Stimulated activated CD8-positive, alpha-beta memory T cell treated with anti-CD3 and anti-CD28 coated beads, Interleukin-4, amount 100 ng/mL, for 4 hours (primary cell): ENCODE measurements at places on chromosomes 1 and 21.

- no peak for DNase-seq
Observed at GRCh38 chr1:30764939-30765555, 7.5 kb upstream of the LAPTM5 start.

DNA sequence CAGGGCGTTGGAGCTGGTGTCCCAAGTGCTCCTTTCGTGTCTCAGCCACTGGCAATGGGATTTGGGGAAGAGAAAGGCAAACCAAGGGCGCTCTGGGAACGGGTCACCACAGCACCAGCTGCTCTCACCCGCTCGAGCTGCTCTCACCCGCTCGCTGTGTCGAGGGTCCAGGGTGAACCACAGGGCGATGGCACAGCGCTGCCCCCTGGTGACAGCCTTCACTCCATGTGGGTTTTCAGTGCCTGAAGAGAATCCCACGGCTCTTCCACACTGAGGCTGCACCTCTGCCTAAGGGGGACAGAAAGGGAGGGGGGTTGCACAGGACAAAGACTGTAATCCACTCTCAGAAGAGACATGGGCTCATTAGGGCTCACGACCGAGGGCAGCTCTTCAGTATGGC, 7.1 kb upstream of the CLDN19 start:
- peak; percentile 25 for DNase-seq

GRCh38 chr1:152444045-152444444, 30.0 kb upstream of the CRNN start:
- no peak for DNase-seq

GRCh38 chr1:244896550-244896949, 32.2 kb upstream of the HNRNPU start:
- no peak for DNase-seq

GRCh38 chr21:37758982-37759381, 157.3 kb downstream of the KCNJ6 start:
- DNase-seq: no peak

GRCh38 chr1:205279986-205280385, 41.6 kb downstream of the NUAK2 start:
- no peak for DNase-seq

- no peak for DNase-seq
Observed at GRCh38 chr1:238606896-238607295, 716.2 kb upstream of the ZP4 start.

GRCh38 chr1:215768303-215768702, 201.2 kb downstream of the KCTD3 start:
- DNase-seq: no peak

DNA sequence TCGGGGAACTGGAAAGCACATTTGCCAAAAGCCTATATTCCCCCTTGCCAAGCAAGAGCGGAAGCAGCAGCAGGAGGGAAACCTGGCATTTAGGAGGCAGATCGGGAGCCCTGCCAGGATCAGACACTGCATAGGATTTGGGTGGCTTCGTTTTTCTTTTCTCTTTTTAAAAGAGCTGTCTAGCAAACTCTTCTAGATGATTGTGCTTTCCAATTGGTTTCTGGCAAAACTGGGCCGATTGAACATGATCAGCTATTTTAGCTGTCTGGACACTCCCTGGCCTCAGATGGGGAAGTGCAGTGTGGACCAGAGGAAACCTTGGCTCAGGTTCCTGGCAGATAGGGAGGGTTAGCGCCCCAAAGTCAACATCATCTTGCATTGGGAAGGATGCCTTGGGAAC, 414.0 kb upstream of the KAZN start:
- DNase-seq: no peak

DNA sequence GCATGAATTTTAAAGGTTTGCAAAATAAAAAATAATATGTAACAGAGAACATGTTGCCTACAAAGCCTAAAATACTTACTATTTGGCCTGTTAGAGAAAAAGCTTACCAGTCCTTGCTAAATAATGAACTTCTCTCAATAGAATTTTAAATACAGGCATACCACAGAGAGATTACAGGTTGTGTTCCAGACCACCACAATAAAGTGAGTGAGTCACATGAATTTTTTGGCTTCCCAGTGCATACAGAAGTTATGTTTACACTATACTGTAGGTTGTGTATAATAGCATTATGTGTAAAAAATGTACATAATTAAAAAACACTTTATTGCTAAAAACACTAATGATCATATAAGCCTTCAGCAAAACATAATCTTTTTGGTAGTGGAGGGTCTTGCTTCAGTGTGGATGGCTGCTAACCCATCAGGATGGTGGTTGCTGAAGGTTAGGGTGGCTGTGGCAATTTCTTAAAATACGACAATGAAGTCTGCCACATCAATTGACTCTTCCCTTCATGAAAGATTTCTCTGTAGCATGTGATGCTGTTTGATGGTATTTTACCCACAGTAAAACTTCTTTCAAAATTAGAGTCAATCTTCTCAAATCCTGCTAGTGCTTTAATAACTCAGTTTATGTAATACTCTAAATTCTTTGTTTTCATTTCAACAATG, 48.6 kb downstream of the SCYL3 start:
- DNase-seq: no peak

DNA sequence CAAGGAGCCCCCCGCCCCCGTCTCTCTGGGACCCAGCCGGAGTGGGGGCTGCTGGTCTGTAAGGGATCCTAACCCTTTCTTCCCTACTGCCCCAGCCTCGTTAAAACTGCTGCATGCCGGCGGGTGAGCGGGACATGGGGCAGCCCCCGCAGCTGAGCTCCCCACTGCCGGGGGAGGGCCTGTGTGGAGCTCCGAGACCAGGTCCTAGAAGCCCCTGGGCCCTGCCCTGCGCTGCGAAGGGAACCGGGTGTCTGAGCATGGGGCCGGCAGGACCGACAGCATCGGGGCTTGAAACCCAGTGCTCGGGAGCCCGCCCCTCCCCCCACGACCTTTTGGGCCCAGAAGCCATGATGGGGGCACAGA, 9.2 kb upstream of the COL6A1 start:
- DNase-seq: no peak

GRCh38 chr21:41250519-41250918, 66.1 kb upstream of the FAM3B start:
- DNase-seq: no peak

DNA sequence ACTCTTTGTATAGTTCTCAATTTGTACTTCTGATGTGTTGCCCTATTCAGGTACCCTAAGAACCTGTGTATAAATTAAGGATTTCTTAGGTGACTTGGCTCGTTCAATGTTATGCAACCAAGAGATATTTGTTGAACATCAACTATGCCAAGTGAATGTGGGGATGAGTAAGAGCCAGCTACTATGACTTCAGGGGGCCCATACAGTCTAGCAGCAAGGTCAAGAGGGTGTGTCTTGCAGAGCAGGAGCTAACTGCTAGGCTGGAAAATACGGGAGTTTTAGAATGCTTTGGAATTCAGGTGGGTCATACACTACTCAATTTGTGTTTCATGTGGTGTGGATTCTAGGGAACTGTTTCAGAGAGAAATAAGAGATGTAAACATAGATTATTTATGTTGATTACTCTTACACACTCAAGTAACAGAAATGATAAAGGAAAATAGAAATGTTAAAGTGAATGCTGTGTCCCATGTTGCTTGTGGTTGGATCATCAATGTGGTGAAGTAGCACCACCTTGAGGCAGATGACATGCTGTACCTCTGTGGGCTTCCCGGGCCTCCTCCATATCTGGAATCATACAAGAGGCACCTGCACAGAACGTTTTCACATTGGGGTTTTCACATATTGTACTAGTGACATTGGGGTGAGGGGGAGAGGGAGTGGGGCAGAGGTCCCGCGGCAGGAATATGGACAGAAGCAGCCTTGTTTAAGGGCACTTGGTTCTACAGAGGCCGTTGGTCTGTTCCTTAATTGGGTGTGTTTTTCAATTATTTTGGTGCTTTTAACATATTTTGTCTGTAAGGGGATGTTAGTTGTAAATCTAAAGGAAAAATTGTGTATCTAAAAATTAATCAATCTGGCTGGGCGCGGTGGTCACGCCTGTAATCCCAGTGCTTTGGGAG, 12.4 kb downstream of the ARPC5 start:
- DNase-seq: no peak

DNA sequence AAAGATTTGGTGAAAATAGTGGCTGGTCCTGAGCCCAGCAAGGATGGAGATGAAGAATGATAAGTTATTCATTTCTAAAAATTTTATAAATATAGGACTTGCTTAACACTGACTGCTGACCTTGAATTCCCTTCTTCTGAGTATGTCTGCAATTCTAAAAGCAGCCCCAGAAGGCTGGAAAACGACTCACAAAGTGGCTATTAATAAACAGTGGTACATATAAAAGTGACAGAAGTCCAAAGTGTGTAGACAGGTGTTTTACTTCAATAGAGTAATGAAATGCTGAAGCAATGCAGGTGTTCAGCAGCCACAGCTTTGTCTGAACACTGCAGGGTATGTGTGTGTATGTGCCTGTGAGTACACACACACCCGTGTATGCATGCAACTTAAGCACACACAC, 219.0 kb upstream of the NRIP1 start:
- no peak for DNase-seq

GRCh38 chr1:234539666-234540403, 60.9 kb upstream of the TARBP1 start:
- no peak for DNase-seq

GRCh38 chr1:39130325-39130724, 74.2 kb upstream of the MACF1 start:
- no peak for DNase-seq

DNA sequence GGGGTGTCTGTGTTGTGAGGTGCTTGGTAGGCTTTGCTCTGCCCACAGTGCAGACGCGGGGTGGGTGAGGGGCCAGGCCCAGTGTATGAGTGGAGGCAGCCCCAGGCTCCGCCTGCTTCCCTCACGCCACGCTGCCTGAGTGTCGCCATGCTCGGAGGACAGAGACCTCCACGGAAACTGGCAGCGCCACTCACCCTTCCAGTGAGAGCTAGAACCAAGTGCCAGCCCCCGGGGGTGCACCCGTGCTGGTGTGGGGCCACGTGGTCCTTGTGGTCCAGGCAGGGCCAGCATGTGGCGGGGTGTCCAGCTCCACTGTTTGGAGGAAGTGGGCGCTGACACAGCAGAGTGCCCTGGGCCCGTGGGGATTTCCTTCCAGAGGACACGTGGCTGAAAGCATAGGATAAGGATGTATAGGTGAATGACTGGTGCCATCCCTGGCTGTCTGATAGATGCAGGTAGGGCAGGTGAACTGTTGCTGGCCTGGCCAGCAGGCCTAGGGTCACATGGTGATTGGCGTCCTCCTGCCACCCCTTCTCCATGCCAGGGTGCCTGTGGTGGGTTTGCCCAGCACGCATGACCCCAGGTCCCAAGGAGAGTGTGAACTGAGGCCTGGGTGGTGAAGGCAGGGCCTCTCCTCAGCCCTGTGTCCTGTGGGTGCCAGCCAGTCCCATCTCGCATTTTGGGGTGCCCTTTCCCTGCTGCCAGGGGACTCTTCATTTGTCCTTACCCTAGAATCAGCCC, 3.8 kb downstream of the LRRC3 start:
- no peak for DNase-seq

DNA sequence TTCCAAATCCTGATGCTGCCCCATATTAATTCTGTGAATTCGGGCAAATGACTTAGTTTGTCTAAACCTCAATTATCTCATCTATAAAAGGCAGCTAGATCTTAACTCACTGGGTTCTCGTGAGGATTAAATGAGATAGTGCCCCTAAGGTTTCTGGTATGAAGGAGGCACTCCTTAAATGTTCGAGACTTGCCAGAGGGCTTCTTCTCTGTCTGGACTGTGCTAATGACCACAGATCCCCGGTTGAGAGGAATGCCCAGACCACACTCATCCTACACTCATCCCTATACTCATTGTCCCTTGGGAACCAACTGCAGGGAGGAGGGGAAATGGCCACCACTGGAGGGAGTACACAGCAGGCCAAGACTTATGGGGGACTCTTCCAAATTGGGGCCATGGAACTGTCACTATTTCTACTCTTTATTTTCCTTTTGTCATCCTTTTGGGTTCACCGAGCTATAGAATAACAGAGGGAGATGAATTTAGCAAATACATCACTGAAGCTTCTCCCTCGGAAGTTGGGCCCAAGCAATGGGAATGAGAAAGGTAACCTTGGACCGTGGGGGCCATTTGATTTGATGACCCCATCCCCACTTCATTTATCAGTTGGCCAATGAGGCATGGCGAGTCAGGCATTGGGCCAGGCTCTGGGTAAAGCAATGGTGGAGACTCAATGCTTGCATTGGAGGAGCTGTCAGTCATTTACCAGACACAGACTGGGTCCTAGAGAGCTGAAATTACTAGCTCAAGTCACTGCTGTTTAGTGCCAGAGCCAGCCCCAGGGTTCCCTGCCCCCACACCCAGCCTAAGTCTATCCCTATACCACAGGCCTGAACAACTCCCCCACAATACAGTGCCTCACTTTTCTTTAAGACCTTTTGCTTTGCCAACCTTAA, 5.1 kb downstream of the ATF3 start:
- DNase-seq: no peak

DNA sequence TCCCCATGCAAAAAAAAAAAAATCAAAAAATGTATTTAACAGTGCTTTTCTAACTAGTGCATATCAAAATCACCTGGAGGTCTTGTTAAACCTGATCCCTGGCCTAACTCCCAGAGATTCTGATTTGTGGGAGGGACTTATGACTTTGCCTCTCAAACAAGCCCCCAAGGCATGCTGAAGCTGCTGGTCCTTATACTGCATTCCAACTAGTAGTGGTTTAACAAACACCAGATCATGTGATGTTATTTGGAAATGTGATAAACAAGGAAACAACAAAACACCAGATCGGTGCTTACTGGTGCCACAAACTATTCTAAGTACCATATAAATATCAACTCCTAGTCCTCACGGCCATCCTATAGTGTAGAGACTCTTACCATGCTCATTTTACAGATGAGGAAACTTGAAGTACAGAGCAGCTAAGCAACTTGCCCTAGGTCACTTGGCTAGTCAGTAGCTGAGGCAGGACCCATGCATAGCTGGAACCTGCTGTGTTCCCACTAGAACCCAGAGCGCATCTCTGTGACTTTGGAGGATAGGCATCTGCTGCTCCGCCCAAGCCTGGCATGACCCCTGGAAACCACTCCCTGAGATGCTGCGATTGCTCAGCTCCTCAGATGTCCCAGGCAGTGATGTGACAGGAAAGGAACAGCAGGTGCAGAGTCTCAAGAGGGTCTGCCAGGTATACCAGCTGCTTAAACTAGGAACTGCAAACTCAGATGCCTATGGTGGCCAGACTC, 38.1 kb downstream of the SOX13 start:
- DNase-seq: no peak

GRCh38 chr1:93025572-93025971, 53.5 kb upstream of the MTF2 start:
- no peak for DNase-seq

DNA sequence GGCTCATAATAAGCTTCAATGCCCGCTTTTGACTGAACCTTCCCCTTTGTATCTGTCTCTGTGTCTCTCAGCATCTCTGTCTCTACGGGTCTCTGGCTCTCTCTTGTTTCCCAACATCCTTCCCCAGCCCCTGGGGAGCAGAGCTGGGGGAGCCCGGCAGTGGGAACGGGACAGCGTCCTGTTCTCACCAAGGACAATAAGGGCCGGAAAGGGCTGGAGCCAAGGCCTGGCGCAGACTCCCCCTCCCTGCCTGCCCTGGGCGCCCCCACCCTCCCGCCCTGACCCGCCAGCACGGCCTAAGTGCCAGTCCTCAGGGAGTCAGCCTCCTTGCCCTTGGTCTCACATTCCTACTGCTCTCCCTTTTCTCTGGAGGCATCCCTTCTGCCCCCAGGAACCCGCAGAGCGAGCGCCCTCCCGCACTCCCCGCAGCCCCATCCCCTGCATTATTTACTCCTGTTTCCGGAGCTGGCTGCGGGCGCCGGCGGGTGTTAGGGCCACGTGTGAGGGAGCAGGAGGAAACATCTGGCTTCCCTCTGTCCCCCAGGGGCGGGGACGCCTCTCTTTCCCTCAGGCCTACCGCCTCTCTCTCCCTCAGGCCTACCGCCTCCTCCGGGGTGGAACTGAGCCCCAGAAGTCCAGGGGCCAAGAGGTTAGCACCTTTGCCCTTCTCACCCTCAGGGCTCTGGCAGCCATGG, 6.5 kb downstream of the KRTCAP2 start:
- no peak for DNase-seq
